ENCODE measurements at places on chromosomes 16 and 17.

- DNase-seq, result no peak
These were observed 34.1 kb upstream of the CCR7 start for GRCh38 chr17:40599468-40599763.

DNA sequence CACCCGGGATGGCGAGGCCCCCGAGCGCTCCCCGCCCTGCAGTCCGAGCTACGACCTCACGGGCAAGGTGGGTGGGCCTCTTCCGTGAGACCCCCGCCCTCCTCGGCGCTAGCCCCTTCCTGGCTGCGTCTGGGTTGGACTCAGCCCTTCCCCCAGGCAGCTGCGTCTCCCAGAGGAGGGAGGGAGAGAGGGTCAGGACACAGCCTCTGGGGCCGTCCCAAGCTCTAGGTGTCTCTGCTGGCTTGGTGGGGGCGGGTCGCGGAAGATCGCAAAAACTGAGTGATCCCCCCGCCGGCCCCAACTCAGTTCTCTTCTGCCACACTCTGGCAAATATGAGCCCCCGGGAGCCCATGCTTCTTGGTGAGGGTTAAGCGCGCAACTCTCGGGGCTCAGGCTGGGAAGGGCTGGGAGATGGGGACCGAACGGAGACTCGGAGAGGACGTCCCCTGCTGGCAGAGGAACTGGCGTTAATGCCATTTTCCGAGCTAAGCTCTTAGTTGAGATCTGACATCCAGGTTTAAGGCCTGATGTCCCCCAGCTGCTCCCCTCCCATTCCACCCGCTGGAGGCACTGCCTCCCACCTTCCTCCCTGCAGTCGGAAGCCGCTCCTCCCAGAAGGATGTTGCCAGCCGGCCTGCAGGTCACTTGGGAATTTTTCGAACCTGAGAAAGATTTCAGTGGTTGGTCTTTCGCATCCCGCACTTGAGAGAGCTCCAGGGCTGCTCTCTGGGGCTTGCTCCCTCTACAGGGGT lies 419 bp downstream of the RAB37 start:
- peak; percentile 46 for DNase-seq

GRCh38 chr17:82320140-82320840 lies 2.9 kb upstream of the CD7 start:
- no peak for DNase-seq

- no peak for DNase-seq
These were observed 6.6 kb upstream of the SLC12A3 start for GRCh38 chr16:56858374-56858773.

DNA sequence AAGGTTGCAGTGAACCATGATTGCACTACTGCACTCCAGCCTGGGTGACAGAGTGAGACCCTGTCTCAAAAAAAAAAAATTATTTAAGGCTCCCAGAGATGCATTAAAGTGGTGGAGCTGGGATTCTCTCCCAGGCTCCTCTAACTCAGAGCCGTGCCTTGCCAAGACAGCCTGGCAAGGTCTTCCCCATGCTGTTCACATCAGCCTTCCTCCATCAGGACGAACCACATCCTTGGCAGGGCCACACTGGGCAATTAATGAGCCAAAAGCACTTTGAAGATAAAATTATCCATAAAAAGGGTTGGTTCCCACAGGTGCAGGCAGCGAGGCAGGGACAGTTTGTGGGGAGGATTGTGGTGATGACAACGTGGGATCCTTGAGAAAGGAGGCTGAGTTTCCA lies 19.8 kb upstream of the BBS2 start:
- no peak for DNase-seq

GRCh38 chr16:83899978-83900377 lies 1.1 kb downstream of the MLYCD start:
- DNase-seq, result peak; percentile 25

- no peak for DNase-seq
These were observed 106.0 kb downstream of the COPRS start for GRCh38 chr17:31753011-31753410.

GRCh38 chr16:24978370-24978914 lies 36.7 kb downstream of the ARHGAP17 start:
- no peak for DNase-seq

DNA sequence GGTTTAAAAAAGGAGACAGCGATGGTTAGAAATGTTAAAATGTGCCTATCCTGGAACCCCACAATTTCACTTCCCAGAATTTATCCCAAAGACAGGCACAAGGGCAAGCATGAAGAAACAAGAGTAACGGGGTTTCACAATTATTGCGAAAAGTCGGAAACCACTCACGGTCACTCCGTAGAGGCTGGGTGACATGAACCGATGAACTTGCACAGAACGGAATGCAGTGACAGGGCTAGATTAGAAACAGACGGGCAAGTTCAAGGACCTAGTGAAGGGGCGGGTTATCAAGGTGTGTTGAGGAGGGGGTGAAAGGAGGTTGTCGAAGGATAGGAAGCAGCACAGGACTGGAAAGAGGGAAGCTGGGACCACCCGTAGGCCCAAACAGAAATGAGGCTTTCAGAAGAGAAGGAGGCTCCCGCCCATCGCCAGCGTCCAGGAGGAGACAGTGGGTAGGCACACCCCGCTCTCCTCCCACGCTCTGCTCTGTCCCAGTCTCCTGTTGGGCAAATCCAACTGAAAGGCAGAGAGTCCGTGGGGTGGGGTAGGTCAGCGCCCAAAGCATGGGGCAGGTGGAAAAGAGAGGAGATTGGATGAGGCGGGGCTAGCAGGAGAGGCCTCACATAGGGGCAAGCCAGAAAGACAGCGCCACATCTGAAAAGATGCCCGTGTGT lies 47.4 kb upstream of the JPH3 start:
- no peak for DNase-seq

DNA sequence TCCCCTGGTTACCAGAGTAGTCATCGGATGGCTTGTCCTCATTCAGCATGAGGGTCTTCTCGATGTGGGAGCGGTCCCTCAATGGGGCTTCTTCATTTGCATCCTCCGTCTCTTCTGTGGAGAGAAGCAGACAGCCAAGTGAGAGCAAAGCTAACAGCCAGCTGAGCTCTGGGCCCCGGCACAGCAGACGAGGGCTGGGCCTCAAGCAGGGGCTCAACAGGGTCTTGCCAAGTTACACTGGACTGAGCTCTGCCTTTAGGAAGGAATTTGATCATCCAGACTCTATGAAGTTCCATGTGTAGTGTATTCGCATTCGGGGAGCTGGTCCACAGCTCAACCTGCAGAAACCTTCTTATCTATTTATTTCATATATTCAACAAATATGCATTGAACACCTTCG lies 37.4 kb downstream of the SRL start:
- DNase-seq, result no peak

GRCh38 chr16:89602273-89602951 lies 11.0 kb upstream of the DPEP1 start:
- no peak for DNase-seq

- DNase-seq, result no peak
These were observed 573.5 kb downstream of the KCNJ18 start for GRCh38 chr17:22265807-22266206.

DNA sequence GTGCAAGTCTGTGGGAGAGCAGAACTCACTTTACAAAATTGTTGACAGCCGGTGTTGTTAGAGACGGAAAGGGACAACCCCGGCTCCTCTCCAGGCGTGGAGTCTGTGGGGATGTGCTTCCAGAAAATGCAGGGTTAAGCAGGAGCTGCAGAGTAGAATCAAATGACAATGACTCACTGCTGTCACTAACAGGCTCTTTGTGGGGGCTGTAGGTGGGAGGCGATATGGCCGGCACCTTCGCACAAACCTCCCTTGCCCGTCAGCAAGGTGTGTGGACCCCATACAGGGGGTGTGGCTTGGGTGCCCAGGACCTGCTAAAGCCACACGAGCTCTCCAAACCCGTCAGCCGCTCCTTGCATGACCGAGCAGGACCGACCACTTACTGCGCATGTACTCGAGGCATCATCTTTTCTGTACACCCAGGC lies 5.8 kb downstream of the PDK2 start:
- DNase-seq, result no peak

DNA sequence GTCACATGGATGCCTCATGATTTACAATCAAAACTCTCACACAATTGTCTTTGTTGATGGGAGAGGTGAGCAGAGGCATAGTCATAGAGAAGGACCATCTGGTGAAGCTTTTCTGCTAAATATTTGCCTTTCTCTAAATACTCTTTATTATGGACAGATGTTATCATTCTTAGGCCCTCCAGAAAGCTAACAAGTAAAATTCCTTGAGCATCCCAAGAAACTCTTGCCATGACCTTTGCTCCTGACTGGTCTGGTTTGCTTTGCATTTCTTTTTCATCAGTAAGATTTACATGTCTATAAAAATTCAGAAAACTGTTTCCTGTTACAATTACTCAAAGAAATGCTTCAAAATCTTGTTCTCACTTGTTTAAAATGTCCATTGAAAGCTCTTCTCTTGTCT lies 1336.6 kb upstream of the CDH8 start:
- DNase-seq, result no peak

- peak; percentile 59 for DNase-seq
These were observed 3.7 kb upstream of the LYZL6 start for GRCh38 chr17:35947156-35947585.

DNA sequence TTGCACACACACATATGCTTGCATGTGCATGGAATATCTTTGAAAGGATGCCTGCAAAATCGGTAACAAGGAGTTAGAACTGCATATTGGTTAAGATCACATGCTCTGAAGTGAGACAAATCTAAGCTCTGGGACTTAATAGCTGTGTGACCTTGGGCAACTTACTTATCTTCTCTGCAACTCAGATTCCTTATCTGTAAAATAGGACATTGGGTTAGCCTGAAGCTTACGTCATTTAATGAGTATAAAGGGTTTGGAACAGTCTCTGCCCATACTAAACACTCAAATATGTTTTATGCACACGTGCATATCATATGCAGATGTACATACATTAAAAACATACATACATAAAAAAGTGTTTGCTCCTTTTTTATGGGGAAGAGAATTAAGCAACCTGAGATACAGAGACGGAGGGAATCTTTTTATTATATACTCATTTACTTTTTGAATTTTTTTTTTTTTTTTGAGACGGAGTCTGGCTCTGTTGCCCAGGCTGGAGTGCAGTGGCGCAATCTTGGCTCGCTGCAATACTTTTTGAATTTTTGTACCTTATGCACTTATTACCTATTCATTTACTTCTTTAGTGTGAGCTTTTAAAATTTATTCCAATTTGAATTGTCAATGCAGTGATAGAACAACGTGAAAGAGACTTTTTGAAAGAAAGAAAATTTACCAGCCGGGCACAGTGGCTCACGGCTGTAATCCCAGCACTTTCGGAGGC lies 206.2 kb downstream of the CCDC182 start:
- no peak for DNase-seq

DNA sequence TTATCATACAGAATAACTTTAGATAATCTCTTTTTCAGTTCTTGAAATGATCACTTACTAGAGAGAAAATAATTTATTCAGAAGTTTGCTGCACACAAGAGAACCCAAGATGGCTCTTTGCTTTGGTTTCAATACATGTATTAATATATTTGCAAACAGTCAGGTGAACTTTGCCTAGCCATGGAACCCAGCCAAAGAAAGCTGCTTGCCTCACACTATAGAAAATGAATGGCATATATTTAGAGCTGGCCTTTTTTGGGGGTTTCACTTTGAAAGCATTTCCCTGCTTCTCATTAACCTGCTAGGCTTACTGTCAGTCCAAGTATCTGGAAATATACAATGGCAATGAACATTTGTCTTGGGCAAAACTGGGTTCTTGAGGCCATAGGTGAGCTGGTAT lies 75.3 kb downstream of the MRTFB start:
- DNase-seq, result no peak

DNA sequence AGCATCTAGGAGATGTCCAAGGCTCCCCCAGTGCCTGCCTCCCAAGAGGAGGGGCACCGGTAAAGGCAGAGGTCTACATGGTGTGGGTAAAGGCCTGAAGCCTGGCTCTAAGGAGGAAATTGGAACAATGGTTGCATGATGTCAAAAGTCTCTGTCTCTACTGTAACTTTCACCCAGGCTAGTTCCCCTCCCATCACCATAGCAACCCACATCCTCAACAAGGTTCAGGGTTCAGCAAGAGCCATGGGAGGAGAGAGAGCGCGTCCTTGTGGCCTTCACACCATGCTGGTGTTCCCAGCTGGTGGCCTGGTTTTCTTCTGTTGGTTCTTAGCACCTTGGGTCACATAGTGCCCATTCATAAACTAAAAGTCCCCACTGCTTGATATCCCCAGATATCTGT lies 196.7 kb upstream of the CDH5 start:
- DNase-seq, result no peak

- DNase-seq, result no peak
These were observed 244.6 kb upstream of the MAF start for GRCh38 chr16:79845033-79845733.

GRCh38 chr17:10130263-10130662 lies 68.1 kb downstream of the GAS7 start:
- no peak for DNase-seq

- DNase-seq, result no peak
These were observed 360.3 kb upstream of the KIF2B start for GRCh38 chr17:53462393-53462811.

GRCh38 chr17:40936437-40936971 lies 942 bp downstream of the KRT23 start:
- no peak for DNase-seq

- DNase-seq, result no peak
These were observed 28.3 kb downstream of the WNT3 start for GRCh38 chr17:46790216-46790615.

DNA sequence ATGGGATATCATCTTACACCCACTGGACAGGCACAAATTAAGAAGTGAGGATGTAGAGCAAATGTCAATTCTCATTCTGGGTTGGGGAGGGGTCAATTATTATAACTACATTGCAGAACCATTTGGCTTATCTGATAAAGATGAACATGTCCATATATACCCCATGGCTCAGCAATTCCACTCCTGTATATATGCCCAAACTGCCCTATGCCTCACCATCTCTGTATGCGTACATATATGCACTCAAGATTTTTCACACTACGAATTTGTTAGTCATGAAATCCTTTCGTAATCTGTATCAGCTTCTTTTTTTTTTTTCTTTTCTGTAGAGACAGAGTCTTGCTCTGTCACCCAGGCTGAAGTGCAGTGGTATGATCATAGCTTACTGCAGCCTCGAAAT lies 20.8 kb upstream of the CNEP1R1 start:
- DNase-seq, result no peak

GRCh38 chr16:68033101-68033500 lies 10.0 kb downstream of the DUS2 start:
- no peak for DNase-seq

- no peak for DNase-seq
These were observed 17.6 kb downstream of the ABCC1 start for GRCh38 chr16:15966836-15967546.

GRCh38 chr17:44212507-44213402 lies 6.7 kb downstream of the UBTF start:
- DNase-seq, result no peak

GRCh38 chr16:12811441-12812383 lies 8.0 kb upstream of the CPPED1 start:
- no peak for DNase-seq
